ENCODE measurements at places on chromosomes 1 and 21.

DNA sequence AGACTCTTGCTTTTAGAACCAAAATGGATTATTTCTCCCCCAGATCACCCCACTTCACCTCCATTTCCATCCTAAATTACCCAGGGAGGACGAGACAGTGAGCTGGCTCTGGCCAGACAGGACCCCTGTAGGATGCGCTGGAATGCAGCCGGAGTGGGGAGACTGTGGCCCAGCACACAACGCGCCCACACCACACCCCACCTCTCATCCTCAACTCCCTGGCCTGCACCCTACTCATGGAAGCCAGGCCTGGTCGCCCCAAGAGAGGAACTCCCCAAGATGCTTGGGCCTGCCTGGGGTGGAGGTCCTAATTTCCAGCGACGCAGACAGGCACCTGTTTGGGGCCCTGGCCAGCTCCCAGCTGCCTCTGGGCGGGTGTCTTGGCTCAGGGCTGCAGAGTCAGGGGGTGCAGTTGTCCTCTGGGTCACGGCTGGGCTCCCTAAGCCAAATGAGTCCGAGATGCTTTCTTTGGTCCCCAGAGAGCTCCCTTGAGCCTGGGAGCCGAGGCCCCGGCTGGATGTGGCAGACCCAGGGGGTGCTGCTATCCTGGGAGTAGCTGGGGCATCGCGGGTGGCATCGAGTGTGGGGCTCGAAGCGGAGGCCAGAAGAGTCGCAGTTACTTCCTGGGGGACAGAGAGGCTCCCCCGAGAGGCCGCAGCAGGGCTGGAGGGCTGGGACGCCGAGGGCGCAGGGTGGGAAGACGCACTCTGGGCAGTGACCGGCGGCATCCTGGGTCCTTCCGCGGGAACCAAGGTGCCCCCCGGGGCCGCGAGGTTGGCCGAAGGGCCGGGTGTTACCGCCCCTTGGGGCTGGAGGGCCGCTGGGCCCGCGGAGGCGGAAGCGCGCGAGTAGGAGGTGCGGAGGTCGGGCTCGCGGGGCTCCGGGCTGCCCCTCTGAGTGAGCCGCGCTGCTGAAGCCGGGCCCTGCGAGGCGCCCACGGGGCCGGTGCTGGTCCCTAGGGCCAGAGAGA, 10.4 kb downstream of the CLEC20A start:
- DNase-seq: no peak

- no peak for DNase-seq
These were observed 8.2 kb downstream of the SYTL1 start for GRCh38 chr1:27349784-27350662.

- DNase-seq: no peak
These were observed 26.4 kb upstream of the LAMC1 start for GRCh38 chr1:182996816-182997215.

DNA sequence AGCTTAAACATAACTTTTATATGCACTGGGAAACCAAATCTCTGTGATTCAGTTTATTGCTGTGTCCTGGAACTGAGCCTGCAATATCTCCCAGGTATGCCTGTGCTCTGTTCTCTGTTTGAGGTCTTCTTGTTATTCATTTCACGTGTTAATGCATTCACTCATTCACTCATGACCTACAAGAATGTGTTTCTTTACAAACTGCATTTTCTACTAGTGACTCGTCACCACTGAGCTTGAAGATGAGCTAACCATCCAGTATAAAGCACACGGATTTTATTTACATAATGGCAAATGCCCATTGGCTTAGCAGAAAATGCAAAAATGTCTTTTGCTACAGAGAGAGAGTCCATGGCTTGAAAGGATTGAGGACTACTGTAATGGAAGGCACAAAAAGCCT, 75.0 kb upstream of the DUSP10 start:
- DNase-seq: no peak

DNA sequence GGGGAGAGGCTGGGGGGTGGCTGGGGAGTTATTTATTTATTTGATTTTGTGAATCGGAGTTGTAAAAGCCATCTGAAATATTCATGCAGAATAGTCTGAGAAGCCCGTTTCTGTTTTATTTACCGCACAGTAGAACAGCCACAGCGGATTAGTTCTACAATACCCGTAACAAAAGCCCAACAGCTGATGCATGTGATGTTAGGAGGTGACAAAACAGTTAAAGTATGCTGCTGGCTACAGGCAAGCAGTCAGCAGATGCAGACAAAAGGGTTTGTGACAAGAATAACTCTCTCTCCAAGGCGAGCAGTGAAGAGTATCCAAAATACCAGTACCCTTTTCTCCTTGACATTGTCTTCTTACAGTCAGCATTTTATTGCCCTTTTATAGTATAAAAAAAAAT, 42.0 kb downstream of the PROX1 start:
- DNase-seq: no peak

- DNase-seq: peak; percentile 16
These were observed 33.3 kb downstream of the RCC2 start for GRCh38 chr1:17405898-17406759.

DNA sequence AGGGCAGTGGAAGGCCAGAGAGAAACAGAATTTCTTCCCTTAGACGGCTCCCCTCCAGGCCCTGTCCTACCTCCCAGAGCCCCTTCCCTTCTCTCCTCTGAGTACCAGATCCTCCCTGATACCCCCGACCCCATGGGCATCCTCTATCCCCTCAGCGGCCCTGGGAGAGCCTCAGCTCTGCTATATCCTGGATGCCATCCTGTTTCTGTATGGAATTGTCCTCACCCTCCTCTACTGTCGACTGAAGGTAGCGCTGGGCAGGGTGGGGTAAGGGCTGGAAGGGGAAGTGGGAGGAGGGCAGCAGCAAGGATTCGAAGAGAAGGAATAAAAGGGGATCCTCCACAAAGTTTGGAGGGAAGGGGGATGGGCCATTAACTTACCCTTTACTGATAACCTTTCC, 2.7 kb downstream of the FCER1G start:
- no peak for DNase-seq

DNA sequence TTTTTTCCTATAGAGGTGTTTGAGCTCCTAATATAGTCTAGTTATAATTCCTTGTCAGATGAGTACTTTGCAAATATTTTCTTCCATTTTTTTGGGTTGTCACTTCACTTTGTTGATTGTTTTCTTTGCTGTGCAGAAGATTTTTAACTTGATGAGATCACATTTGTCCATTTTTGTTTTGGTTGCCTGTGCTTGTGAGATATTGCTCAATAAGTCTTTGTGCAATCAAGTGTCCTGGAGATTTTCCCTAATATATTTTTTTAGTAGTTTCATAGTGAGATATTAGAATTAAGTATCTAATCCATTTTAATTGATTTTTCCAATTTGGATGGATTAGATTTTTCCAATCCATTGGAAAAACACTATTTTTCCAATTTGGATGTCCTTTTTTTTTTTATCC, 1395.5 kb downstream of the PLA2G4A start:
- no peak for DNase-seq

DNA sequence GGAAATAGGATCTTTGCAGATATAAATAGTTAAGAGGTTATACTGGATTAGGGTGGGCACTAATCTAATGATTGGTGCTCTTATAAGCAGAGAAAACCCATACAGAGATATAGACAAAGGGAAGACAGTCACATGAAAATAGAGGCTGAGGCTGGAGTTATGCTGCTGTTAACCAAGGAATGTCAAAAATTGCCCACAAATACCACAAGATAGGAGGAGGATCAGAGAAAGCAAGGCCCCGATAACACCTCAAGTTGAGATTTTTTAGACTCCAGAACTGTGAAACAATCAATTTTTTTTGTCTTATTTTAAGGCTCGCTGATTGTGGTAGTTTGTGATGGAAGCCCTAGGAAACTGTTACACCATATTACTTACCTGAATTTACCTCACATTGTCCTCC, 513.2 kb downstream of the COL11A1 start:
- no peak for DNase-seq

All from GM12864 (cell line).